NCI-H187 (cell line): ENCODE measurements at places on chromosomes 6 and 20.

DNA sequence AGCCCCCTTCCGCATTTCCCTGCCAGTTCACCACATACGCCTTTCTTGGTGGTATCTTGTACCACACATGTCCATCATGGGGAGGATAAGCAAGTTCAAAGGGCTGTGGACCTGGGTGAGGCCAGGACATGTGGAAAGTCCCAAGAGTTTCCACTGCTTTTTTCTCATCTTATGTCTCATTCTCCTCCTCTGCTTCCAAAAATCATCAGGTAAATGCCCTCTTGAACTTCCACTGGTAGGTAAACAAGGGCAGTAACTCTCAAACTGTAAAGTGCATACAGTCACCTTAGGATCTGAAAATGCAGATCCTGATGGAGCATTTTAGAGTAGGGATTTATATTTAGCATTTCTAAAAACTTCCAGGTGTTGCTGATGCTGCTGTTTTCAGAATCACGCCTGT, 7.9 kb upstream of the SIRT5 start:
- no peak for DNase-seq

DNA sequence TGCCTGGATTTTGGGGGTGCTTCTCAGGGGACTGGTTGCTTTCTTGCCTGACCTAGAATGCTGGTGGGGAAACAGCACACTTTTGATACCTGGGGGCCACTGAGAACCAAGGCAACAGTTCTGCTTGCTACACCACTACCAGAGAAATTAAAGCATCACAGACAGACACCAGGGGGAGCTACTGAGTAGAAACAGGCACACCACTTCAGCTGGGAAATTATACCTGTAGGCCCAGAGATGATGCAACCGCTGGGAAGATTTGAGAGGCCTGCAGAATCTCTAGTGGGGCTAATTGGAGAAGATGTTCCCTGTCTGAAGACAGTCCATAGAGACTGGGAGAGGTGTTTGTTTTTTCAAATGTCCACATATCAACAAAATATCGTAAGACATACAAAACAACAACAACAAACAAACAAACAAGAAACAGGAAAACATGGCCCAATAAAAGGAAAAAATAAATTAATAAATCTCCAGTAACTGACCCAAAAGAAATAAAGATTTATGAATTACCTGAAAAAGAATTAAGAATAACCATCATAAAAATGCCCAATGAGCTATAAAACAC, 129.4 kb upstream of the RIN2 start:
- no peak for DNase-seq

DNA sequence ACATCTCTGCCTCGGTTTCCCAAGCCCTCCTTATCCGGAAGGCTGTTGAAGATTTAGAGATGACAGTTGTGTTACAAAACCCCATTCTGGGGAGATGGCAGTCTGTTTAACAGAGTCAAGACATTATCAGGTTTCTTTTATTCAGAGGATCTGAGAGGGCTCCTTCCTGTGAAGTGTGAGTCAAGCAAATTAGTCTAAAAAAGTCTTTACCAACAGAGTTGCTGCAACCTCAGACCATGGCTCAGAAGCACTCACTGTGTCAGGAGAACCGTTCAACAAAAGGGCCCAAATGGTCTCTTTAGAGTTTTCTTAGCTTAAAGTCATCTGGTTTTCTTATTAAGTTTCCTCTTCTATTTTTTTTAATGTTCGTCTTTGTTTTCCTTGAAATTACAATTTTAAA, 717.8 kb downstream of the EPM2A start:
- no peak for DNase-seq

DNA sequence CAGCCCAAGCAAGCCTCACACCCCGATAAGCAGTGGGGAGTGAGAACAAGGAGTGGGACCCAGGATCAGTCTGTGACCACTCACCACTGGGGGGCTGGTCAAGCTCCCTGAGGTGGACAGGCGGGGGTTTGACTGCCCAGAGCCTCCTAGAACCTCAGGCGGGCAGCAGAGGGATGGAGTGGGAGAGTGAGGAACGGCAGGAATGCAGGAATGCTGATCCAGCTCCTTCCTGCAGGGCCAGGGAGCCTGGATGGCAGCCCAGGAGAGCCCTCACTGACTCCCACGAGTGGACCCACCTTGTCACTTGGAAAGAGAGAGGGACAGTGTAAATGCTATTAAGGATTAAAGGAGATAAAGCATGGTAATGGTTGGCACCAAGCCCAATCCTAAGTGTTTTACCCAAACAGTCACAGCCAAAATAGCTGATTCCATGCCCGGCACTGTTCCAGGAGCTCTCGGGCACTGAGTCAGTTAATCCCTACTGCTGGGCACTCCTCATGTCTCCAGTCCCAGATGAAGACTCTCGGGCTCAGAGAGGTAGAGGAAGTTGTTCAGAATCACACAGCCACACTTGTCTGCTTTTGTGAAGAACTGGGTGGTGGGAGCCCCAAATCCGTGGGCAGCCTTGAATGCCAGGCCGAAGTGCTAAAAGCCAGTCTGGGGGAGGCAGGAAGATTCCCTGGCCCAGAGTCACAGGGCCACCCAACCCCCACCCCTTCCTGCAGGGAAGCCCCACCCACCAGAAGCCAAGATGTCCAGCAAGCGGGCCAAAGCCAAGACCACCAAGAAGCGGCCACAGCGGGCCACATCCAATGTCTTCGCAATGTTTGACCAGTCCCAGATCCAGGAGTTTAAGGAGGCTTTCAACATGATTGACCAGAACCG, 3.1 kb downstream of the MYL9 start:
- no peak for DNase-seq

DNA sequence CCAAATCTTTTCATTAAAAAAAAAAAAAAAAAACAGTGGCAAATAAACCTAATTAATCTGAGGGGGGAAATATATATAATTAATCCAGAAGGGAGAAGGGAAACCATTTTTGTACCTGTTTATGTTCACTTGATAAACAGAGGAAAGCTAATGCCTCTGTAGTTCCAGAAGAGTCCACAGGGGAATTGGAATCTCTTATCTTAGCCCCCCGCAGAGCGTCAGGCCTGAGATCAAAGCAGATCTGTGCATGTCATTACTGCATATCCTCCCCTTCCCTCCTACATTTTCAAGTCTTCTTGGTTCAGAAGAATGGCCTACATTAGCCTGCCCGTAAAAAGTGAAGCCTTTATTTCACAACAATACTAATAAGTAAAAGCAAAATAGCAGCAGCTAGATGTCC, 157.2 kb downstream of the PTPRT start:
- DNase-seq: no peak
